IMR-90 (cell line): ENCODE measurements at places on chromosomes 2 and 18.

- DNase-seq, result no peak
- no peak overlapping the region for H3K27ac ChIP-seq
- peaks cover 3% of the 10 kb centered on the region; the same call in 1 of the 2 replicates for H3K27me3 ChIP-seq
- peak overlapping the region; percentile 25; the same call in 1 of the 2 replicates for H3K4me3 ChIP-seq
- H3K36me3 ChIP-seq, result no peaks in the 10 kb centered on the region
Observed at GRCh38 chr2:84515788-84516187, 510 bp upstream of the DNAH6 start.

DNA sequence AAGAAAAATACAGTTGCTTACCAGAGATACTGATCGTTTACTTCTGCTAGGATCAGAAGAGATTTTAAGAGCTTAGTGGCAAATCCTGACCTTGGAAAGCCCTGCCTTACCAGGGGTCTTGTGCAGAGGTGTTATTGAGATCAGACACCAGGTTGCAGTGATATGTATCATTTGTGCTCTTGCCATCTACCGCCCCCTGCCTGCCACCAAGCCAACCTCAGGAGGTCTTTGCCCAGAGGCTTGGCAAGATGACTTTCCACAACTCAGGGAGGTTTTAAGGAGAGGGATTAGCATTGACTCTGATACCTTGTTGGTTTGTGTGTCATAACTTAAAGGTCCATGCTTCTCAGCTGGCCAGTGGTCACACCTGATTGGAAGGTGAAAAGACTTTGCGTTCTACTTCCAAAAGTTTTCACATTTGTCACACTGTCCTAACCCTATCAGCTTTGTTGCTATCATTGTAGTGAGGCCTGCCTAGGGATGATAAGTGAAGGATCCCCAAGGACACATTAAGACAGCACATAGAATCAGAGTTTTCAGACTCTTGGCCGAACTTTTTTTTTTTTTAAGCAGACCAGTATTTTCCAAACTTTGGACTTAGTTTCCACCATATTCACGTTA is 46.2 kb upstream of the MGAT5 start:
- H3K27ac ChIP-seq, result no peak overlapping the region
- H3K4me1 ChIP-seq, result peaks cover 16% of the 10 kb centered on the region
- DNase-seq, result peak; percentile 42
- H3K36me3 ChIP-seq, result no peaks in the 10 kb centered on the region
- no peaks in the 10 kb centered on the region for H3K27me3 ChIP-seq

- peaks cover 2% of the 10 kb centered on the region; the same call in 1 of the 2 replicates for H3K36me3 ChIP-seq
- H3K27me3 ChIP-seq, result no peaks in the 10 kb centered on the region
- peak overlapping the region; percentile 92 for H3K4me3 ChIP-seq
- H3K27ac ChIP-seq, result peak overlapping the region; percentile 96
Observed at GRCh38 chr2:173963323-173963816, 1.8 kb downstream of the SP3 start.

DNA sequence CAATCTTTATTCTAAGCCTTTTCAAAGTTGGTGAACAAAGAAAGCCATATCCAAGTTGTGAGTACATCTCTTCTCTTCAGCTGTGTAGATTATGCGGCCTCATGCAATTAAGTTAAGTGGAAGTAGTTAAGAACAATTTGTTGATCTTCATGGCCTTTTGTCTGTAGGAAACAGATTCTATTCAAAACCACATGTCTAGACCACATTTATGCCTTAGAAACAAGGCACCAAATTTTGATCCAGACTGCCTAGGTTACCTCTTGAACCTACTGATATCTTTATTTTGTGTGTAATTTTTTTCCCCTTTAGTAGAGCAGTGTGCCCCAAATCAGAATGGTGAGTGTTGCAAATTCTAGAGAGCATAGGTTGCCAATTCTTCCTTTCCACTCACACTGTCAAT is 101.6 kb upstream of the CERS6 start:
- no peaks in the 10 kb centered on the region for H3K4me1 ChIP-seq
- no peaks in the 10 kb centered on the region for H3K36me3 ChIP-seq
- H3K27me3 ChIP-seq, result no peaks in the 10 kb centered on the region; the same call in 1 of the 2 replicates
- no peak overlapping the region for H3K27ac ChIP-seq

- H3K36me3 ChIP-seq, result no peaks in the 10 kb centered on the region
- no peak overlapping the region for H3K4me3 ChIP-seq
Observed at GRCh38 chr2:148914463-148914862, 39.4 kb downstream of the KIF5C start.

DNA sequence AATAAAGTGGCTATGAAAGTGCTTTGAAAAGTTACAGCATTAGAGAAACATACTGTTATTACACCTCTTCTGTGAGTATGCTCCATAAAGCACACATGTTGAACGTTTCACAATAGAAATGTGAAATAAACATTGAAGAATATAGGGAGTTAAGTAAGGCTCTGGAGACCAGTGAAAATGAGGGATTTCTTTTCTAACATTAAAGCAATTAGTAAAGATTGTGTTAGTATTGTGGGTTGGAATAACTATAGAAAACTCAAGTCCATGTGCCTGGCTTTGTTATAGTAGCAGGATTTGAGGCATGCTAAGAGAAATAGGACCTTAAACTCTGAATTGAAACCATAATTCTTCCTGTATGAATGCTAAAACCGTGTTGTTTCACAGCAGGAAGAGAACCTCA is 63.1 kb downstream of the GLS start:
- peaks cover 2% of the 10 kb centered on the region for H3K4me1 ChIP-seq
- H3K27me3 ChIP-seq, result no peaks in the 10 kb centered on the region
- no peak overlapping the region for H3K27ac ChIP-seq
- DNase-seq, result no peak
